ENCODE measurements at places on chromosomes 7 and 10.

DNA sequence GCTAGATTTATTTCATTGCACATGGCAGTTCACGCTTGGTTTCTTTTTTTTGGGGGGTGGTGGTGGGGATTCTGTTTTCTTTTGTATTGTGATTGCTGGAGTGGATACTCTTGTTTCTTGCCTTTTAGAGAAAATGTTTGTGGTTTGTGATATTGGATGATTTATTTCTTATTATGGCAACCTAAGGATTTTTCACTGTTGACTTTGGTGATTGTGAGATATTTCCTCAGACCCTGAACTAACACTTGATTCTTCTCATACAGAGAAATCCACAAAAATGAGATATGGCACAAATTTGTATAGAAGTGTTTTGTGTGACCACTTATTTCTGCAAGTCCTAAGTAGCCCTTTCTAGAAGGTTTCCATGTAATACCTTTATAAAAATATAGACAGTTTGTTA is 871.1 kb downstream of the LRMDA start:
- DNase-seq, result no peak

GRCh38 chr10:114962441-114962840 is 24.4 kb downstream of the TRUB1 start:
- DNase-seq, result peak; percentile 5

GRCh38 chr10:62517252-62517651 is 143.1 kb downstream of the ZNF365 start:
- no peak for DNase-seq

DNA sequence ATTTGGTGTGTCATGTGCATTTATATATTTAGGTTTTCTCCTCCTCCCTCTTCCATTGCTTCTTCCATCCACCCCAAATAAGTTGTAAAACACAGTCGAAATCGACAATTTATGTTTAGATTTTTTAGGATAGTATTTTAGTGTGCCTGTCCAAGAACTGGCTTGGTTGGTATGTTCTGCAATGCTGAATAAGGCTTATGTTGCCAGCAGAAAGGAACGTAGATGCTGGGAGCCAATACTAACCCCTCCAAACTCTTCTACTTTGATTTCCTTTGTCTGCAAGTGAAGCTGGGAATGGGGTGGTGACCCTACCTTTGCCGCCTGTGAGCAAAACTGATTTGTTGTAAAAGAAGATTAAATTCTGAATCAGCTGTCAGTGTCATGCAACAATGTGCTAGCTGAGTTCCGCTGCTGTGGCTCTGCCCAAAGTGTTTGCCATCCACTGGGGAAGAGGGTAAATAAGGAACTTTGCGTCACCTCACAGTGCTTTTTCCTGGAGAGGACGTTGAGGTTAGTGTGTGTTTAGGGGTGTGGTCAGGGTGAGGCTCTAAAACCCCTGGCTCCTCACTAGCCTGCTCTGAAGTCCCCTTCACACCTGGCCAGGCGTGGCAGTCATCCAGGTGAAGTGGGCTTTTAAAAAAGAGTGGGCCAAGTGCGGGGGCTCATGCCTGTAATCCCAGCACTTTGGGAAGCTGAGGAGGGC is 44.4 kb downstream of the TACC2 start:
- no peak for DNase-seq

DNA sequence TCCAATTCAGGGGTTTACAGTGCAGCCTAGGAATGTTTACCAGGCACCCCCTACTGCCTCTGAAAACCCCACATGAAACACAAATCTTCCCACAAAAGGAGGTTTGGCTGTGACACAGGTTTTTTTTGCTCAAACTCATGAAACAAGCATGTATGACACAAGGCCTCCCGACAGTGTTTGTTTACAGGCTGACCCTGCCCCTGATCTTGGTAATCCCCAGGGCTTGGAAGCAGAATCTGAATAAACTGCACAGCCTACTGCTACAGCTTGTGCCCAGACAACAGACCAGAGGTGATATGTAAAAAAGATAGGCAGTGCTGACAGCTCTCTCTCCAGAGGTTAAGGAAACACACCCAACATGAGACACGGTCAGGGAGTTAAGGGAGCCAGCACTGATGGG is 184.2 kb downstream of the KMT2E start:
- DNase-seq, result no peak

GRCh38 chr7:44187636-44188416 is 1.4 kb downstream of the GCK start:
- DNase-seq, result no peak

DNA sequence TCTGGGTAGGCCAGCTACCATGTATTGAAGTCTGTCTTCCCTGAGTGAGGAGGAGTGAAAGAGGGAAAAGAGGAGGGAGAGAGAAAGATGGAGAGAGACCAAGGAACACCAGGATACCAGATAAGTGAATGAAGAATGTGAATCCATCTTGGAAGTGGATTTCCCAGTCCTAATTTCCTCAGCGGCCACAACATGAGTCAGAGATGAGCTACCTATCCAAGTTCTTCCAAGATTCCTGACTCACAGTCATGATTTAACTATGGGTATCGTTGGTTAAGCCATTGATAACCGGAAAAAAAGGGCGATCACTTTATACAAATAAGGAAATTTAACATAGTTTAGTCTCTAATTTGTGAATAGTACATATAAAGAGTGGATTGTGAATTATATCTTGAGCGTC is 561.8 kb downstream of the ATRNL1 start:
- DNase-seq, result no peak

DNA sequence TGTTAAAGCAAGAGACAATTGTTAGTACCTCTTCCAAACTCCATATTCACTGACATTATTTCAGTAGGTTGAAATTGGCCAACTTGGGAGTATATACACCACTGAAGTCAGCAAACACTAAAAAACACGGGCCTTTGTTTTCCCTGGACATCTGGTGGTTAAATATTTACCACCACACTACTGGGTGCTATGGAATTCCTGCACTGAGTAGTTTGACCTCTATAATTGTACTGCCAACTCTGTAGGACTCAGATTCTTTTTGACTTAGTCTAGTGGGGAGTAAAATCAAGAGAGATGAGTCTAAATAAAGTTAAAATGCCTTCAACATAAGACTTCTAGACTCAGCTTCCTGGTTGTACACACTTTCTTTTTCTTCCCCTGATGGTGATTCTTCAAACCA is 41.3 kb upstream of the TES start:
- DNase-seq, result no peak

GRCh38 chr7:5395246-5395645 is 28.4 kb downstream of the TNRC18 start:
- DNase-seq, result no peak

- no peak for DNase-seq
Measured at GRCh38 chr10:88342733-88343310, 240.3 kb downstream of the RNLS start.

DNA sequence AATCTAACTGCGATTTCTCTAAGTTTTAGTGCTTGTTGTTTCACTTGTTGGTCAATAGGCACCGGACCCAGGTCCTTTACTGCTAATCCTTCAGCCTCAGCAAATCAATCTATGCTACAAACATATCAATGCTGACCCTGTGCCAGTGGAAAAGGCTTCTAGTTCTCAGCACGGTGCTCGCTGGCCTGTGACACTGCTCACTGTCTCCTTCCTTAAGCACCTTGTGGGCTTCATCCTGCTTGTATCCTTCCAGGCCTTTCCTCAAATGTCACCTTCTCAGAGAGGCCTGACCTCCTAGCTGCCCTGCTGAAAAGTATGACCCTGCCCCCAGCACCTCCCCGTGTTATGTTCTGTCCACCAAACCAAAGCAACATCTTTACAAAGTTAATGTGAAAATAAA is 201.2 kb upstream of the FRMD4A start:
- DNase-seq, result no peak

DNA sequence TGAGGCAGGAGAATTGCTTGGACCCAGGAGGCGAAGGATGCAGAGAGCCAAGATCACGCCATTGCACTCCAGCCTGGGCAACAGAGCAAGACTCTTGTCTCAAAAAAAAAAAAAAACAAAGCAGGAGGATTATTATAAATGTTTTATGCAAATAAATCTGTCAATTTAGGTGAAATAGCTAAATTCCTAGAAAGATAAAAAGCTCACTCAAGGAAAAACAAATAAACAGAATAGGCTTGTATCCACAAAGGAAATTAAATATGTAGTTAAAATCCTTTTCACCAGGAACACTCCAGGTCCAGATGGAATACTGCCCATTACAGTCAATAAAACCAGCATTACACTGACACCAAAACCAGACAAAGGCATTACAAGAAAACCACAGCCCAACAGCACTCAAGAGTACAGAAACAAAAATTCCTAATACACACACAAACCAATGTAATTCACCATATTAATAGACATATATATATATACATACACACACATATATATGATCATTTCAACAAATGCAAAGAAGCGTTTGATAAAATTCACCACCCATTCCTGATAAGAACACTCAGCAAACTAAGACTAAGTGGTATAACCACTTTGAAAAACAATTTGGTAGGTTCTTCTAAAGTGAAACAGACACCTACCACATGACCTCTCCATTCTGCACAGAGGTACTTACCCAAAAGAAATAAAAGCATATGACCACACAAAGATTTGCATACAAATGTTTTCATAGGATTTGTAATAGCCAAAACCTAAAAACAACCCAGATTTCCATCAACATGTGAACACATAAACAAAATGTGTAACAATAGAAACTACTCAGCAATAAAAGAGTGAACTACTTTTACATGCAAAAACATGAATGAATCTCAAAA is 38.8 kb downstream of the ABI1 start:
- DNase-seq, result no peak

- no peak for DNase-seq
Measured at GRCh38 chr7:2974093-2974819, 69.4 kb downstream of the CARD11 start.

DNA sequence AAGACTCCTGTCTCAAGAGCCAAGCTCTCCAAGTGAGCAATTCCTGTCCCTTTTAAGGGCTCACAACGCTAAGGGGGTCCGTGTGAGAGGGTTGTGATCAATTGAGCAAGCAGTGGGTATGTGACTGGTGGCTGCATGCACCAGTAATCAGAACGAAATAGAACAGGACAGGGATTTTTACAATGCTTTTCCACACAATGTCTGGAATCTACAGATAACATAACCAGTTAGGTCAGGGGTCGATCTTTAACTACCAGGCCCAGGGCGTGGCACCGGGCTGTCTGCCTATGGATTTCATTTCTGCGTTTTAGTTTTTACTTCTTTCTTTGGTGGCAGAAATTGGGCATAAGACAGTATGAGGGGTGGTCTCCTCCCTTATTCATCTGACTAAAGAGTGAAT is 54.9 kb upstream of the SP4 start:
- peak; percentile 9 for DNase-seq

- DNase-seq, result no peak
Measured at GRCh38 chr7:157521061-157521731, 184.4 kb downstream of the DNAJB6 start.

DNA sequence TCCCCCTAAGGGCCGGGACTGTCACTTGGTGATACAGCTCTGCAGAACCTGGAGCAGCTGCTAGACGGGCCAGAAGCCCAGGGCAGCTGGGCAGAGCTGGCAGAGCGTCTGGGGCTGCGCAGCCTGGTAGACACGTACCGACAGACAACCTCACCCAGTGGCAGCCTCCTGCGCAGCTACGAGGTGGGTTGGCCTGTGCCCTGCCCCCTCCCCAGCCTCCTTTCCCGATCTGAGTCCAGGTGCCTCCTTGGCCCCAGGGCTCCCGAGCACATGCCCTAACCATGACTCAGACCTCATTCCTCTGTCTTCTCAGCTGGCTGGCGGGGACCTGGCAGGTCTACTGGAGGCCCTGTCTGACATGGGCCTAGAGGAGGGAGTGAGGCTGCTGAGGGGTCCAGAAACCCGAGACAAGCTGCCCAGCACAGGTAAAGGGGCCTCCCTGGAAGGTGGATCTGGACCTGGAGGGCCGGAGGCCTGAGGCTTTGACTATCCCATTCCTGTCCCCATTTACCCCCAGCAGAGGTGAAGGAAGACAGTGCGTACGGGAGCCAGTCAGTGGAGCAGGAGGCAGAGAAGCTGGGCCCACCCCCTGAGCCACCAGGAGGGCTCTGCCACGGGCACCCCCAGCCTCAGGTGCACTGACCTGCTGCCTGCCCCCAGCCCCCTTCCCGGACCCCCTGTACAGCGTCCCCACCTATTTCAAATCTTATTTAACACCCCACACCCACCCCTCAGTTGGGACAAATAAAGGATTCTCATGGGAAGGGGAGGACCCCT is 6.4 kb downstream of the NFKB2 start:
- DNase-seq, result no peak

GRCh38 chr7:4738711-4739527 is 36.5 kb upstream of the AP5Z1 start:
- peak; percentile 52 for DNase-seq

- DNase-seq, result no peak
Measured at GRCh38 chr10:113171662-113172061, 221.6 kb downstream of the TCF7L2 start.

DNA sequence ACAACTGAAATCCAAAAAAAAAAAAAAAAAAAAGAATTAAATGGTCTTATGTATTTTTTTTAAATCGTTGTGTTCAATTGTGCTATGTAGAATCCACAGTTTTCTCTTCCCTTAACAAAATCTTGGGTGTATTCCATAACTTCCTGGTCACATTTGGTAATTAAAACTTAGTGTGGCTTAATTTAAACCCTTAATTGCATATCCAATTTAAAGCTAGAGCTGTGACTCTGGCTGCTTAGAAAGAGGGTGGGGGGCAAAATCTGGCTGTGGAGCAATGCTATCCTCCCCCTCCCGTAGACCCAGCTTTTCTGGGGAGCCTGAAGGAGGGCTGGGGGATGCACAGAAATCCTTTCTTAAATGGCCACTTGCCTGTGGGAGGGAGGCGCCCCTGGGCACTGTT is 695.1 kb downstream of the INHBA start:
- no peak for DNase-seq

DNA sequence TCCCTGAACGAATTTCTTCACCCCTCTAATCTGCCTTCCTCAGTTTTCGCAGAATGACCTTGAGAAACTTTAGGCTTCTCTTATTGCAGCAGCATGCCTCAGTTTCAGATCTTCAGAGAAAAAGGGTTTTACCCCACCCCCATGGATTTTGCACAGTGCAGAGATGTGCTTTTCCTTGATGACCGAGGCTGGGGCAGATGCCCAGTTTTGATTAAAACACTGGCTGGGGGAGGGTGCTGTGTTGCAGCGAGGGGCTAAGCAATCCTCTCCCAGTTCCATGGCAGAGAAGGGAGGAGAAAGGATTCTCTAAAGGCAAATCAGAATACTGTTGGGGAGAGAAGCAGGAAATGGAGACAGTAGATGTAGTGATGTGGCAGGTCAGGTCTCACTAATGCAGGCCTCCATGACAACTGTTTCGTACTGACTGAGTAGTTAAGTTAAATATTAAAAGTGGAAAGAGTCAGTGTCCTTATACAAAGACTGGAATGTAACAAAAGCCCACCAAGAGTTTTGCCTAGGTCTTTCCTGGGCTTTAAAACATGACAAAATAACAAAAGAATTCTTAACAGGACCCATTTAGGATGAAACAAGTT is 50.8 kb upstream of the PDZD8 start:
- peak; percentile 29 for DNase-seq

- no peak for DNase-seq
Measured at GRCh38 chr10:70673929-70674559, 1.7 kb downstream of the ADAMTS14 start.

- DNase-seq, result no peak
Measured at GRCh38 chr7:105958012-105958411, 5.1 kb upstream of the CDHR3 start.

GRCh38 chr10:1047937-1048336 is 982 bp downstream of the IDI1 start:
- DNase-seq, result peak; percentile 58
